ENCODE measurements at places on chromosomes 3 and 15.

GRCh38 chr15:63938486-63939061, 104.8 kb upstream of the HERC1 start:
- peak; percentile 41 for DNase-seq

- no peak for DNase-seq
Observed at GRCh38 chr15:101620671-101621070, 31.5 kb downstream of the TM2D3 start.

DNA sequence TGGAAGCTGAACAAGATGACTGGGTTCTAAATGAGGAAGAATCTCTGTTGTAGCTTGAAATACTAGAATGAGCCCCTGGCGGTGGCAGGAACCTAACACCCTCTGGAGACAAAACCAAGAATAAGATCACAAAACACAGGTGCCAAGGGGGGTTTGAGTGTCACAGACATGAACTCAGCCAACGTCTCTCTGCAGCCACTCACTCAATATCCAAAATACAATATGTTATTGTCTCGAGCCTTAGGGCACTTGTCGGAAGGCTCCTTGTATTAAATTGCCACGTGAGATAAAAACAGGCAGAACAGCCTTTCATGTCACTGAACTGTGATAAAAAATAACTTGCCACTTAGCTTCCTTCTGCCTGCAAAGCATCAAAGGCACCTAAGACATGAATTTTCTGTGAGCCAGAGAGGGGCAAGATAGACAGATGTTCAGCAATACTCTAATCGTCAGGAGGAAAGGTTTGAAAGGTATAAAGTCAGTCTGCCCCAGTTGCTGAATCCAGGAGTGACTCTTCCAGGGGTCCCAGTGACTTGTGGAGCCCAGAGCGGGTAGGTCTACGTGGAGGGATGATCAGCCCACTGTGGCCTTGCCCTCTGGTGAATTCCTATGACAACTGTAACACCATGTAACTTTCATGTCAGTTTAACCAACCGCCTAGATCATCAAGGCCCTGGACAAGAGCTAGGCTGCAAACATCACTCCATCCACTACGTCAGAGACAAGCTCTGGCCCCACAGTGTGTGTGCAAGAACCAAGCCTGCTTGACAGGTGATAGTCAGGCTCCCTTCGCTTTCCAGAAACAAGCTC, 165.2 kb downstream of the OSBPL10 start:
- DNase-seq: no peak

DNA sequence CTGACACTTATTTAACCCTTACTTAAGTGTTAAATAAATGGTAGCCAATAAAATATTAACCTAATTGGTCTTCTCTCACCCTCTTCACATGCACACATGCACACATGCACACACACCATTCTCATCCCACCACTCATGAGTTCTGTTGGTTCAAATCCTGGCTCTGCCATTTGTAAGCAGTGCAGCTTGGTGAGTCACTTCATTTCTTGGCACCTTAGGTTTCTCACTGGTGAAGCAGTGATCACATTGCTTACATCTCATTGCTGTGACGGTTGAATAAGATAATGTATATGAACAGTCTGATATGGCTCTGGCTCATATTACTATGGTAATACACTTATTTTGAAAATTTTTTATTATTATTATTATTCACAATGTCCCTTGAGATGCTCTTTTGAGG, 33.8 kb downstream of the RIOX2 start:
- no peak for DNase-seq

DNA sequence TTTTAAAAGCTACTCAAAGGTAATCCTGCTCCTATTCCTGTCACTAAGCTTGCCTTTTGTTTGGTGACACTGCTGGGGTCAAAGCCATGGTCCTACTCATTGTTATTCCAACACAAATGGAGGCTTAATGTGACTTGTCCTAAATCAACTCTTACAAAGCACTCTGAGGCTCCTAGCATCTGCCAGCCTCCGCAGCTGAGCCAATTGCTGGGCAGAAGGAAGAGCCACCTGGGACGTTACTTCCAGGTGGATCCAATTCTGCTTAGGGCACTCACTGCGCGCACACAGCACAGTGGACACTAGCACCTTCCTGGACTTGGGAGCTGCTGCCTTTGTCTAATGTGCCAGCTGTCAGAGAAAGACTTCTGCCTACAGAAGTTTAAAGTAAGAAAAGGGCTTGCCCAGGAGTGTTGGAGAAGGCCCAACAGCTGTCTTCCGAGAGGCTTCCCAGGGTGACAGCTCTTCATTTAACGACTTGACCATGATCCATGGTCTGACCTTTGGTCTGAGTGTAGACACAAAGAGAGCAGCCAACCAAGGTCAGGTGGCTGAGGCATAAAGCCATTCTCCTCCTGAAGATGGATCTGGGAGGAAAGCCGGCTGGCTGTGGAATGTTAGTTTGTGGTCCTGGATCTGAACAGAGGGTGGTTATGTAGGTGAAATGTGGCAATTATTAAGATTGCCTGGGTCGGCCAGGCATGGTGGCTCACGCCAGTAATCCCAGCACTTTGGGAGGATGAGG, 102.2 kb downstream of the AQP9 start:
- DNase-seq: no peak

DNA sequence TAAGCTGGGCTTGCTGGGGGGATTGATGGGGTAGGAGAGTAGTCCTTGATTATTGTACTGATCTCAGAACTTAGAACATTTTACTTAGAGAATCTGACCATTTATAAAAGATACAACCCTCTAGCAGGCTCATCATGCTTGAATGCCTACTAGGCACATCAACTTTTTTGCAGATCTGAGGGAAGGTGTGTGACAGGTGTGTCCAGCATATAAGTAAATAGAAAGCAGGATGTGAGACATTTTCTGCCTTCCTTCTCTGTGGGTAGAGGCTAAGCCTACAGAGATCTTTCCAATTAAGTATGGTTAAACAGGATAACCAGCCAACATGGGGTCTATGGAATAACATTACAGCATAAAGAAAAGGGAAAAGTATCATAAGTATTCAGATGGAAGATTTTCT, 159.1 kb downstream of the AKAP13 start:
- DNase-seq: no peak

- no peak for DNase-seq
Observed at GRCh38 chr3:14063152-14063551, 61.5 kb downstream of the CHCHD4 start.

GRCh38 chr15:91737151-91737818, 116.2 kb upstream of the SLCO3A1 start:
- DNase-seq: no peak

GRCh38 chr3:13655061-13655913, 106.4 kb downstream of the FBLN2 start:
- DNase-seq: no peak

GRCh38 chr3:145915787-145916186, 245.2 kb downstream of the PLOD2 start:
- DNase-seq: no peak

- DNase-seq: no peak
Observed at GRCh38 chr3:119681279-119681678, 4.1 kb upstream of the COX17 start.

DNA sequence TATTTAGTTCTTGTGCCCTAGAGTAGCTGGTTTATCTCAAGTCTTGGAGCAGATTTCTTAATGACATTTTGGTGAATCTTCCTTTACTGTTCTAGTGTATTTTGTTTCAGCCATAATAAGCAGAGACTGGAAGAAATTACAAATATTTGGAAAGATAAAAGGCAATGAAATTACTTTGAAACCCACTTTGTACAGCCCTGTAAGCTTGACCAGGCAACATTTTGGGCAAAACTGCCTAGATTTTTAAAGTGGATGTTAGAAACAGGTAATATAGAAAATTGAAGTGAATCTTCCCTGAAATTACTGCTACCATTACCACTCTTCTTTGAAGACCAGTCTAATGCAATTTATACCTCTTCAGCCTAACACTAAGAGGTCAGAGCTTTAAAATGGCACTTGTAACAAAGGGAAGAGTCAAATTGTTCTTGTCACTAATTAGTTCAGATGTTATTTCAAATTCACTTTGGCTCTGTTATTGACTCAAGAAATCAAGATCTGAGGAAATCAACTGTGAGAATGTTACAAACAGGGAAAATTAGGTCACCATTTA, 589.4 kb downstream of the NLGN1 start:
- no peak for DNase-seq

DNA sequence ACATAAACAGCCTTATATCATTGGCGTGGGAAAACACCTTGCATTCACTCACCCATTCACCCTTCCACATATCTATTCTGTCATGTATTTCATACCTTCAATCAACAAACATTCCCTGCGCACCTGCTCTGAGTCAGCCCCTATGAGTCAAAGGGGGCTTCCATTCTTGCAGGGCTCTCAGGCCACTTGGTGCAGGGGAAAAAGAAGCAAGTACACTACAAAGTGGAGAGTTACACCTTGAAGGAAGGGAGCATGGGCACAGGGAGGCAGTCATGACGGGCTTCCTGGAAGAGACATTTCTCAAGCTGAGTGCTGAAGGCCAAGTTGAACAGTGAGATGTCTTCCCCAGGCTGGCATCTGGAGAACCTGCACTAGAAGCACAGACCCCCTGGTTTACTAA, 4.6 kb upstream of the AMOTL2 start:
- no peak for DNase-seq

DNA sequence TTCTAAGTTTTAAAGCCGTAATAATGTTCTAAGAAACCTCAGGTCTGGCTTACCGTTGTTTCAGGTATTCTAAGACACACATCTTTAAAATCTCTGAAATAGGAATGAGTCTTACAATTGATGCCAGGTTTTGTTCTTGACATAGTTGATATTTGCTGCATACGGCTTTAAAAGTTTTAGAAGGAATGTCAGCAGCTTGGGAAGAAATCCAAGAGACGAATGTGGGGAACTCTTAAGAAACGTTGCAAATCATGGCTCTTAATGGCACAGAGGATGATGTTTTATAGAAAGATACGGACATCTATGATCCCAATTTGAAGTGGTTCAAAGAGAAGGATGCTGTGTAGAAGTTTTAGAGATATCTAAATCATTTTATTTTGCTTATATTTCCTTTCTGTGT, 11.5 kb downstream of the NUDT16 start:
- no peak for DNase-seq

DNA sequence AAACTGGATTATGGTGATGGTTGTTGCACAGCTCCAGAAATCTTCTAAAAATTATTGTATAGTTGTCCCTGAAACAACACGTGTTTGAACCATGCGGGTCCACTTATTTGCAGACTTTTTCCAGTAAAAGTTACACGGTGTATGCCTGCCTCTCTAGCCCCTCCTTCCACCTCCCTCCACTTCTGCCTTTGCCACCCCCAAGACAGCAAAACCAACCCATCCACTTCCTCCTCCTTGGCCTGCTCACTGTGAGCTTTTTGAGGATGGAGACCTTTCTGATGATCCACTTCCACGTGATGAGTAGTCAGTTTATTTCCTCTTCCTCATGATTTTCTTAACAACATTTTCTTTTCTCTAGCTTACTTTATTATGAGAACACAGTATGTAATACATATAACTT, 5.4 kb downstream of the CYFIP1 start:
- DNase-seq: no peak

DNA sequence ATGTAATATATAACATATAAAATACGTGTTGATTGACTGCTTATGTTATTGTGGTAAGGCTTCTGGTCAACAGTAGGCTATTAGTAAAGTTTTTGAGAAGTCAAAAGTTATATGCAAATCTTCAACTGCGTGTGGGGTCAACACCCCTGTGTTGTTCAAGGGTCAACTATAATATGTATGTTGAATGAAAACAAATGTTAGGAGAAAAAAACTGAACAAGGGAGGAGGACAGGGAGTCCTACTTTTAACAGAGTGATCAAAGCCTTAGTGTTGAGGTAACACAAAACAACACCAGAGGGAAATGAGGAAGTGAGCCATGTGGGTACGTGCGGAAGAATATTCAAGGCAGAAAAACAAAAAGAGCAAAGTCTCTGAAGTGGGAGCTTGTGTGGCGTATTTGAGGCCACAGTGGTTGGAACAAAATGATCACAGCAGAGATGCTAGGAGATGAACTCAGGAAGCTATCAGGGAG, 62.5 kb downstream of the SFMBT1 start:
- peak; percentile 75 for DNase-seq

DNA sequence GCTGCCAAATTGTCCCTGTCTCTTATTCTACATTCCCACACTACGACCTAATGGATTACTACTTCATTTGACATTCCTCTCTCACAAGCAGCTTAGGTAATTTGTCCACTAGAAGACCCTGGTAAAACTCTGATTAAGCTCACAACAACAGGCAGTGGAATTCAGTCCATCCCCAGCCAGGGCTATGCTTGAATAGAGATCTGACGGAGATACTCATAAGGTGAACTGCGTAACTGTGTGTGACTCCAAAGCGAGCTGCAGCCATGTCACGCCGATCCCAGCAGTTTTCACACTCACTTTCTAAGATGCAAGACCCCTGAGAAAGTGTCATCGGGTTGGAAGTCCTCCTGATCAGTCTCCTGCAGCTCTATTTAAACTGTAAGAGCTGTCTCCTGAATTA, 25.7 kb upstream of the ROBO2 start:
- no peak for DNase-seq

DNA sequence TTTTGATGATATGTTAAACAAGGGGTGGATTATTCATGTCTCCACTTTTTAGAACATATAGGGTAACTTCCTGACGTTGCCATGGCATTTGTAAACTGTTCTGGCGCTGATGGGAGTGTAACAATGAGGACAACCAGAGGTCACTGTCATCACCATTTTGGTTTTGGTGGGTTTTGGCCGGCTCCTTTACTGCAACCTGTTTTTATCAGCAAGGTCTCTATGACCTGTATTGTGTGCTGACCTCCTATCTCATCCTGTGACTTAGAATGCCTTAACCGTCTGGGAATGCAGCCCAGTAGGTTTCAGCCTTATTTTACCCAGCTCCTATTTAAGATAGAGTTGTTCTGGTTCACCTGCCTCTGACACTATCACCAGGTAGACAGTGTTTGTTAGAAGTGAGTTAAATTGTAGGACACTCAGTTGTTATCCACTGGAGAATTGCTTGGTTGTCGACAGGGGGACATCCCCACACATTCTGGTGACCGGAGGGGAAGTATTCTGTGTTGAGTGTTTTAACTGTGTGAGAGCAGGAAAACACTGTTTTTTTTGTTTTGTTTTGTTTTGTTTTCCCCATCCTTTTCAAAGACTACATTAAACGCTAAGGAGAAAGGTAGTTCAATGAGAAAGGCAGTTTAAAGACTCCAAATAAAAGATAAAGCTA, 36.9 kb upstream of the SKIL start:
- DNase-seq: no peak

GRCh38 chr3:57144952-57145351, 20.2 kb downstream of the IL17RD start:
- DNase-seq: no peak

DNA sequence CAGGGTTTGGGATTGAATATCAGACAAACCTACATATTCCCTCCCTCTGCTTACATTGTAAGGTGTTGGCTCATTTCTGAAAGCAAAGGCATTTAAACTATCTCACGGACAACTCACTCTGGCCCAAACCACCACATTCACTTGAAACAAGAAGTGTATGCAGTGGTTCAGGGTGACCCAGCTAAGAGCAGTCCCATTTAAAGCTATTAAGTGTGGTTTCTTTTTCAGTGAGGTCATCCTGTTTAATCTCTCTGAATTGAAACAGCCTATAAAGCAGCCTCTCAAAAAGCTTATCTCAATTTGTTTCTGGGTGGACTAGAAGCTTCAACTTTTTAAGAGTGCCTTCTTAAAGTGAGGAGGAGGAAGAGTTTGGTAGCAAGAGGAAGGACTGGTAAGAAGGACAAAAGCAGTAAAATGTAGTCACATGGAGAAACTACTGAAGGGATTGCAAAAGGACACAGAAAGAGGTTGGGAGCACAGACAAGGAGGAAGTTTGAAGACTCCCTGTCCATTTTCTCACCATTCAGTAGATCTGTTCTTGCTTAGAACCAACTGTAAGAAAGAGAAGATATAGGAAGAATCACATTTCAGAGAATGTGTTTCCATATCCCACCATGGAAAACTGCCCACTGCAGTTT, 151.6 kb downstream of the TMCO5A start:
- no peak for DNase-seq
